ENCODE measurements at places on chromosomes 2 and 18.
A peak's percentile ranks its signal among the peaks of the same experiment; 100 is the strongest.

DNA sequence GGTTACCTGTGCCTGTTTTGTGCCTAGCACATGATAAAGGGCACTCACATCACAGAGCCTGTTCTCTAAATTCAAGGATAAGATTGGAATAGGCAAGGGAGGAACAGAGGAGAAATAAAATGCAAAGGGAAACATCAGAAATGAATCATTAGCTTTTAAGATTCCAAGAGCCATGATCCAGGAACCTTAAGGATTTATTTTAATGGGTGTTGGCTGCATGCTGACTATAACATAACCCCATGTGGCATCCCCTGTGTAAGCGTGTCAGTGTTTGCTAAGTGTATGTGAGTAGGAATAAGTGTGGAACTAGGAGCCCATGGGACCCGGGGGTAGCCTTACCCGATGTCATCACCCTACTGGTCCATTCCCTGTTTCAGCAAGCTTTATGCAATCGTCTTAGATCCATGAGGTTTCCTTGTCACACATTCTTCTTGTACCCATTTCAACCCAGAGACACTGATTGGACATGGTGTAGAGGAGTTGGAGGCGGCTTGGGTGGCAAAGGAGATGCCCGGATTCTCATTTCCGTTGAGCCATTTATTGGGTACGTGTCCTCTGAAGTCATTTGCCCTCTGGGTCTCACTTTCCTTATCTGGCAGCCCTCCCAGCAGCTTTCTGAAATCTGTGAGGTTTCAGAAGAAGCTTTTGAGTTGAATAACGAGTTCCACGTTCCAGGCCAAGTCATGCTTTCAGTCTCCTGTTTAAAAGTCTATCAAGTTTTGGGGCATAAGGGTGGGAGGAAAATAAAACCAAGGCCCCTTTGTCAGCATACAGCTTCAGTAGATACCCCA lies 117.0 kb downstream of the MGAT5 start:
- DNase-seq: no peak

DNA sequence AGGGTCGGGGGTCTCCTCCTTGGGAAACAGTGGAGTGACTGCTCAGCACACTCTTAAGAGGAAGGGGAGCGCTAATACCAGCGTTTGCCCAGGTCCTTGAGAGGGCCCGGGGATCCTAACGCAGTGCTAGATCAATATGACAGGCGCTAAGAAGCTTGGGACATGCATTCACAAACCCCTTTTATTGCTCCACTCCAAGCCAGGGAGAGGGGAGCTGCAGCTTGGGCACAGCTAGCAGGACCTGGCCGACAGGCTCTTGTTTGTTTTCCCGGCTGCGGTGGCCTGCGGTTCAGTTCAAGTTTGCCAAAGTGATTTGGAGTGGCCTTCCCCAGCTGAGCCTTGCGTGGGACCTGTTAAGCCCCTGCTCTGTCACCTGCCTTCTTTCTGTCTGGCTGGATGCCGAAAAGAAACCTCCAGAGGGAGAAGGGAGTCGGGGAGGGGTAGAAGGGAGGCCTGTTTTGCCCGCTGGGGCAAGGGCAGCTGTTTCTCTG lies 152.1 kb downstream of the GLI2 start:
- DNase-seq: peak; percentile 78

DNA sequence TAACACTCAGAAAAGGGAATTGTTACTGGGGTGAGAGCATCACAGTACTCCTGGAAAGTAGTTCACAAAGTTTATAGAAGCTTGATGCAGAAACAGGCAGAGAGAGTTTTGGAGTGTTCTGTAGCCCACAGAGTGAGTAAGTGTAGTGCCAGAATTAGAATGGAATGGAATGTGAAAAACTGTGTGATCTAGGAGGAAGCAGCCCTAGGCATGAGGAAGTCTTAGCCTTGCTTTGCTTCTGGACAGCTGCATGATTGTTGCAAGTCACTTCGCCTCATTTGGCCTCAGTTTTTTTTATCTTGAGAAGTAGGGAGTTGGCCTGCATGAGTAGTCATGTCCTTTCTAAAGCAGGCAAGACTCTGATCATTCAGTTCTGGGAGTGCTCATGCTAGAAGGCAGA lies 10.9 kb downstream of the SERPINB12 start:
- DNase-seq: no peak

GRCh38 chr2:72003124-72003523 lies 144.5 kb downstream of the CYP26B1 start:
- no peak for DNase-seq

DNA sequence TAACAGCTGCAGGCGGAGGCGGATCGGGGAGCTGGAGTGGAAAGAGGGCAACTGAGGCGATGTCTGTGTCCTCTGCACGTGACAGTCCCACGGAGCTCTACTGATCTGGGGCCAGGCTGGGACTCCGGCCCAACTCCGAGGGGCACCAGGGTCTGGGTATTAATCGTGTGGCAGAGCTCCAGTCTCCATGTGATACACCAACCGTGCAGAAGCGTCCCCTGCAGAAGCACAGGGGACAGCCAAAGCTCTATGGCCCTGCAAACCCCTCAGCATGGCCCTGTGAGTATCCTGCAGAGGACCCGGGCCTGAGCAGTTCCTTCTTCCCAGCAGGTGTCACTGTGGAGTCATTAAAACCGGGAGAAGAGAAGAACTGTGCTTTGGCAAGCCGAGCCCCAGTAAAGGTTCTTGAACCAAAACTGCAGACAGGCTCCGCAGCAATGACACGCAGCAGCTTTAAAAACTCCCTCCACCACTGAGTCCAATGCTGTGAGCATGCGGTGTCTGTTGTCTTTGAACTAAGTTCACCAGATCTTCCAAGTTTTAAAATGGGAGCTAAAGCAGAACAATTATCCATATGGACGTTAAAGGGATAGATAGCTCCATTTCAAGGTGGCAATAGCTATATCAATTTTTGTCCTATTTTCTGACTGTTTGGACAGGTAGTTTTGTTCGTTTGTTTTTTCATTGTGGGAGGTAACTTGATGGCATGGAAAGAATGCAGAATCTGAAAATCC lies 79.4 kb downstream of the TMEM182 start:
- peak; percentile 47 for DNase-seq

DNA sequence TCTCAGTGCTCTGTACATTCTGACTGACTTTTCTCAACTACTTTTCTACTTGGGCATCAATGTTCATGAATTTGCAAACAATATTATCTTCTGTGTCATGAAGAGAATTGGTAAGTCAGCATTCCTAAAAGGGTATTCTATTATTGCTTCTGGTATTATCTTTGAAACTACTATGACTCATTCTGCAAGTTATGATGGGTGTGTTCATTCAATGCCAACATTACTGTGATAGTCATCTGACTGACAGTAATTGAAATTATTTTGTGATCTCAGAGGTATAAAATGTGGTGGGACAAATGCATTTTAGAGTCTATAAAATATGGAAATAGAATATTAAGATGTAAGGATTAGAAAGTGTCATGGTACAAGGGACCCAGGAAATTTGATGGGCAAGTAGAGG lies 736.0 kb upstream of the CELF4 start:
- no peak for DNase-seq

GRCh38 chr2:231781798-231782726 lies 980 bp upstream of the PDE6D start:
- DNase-seq: peak; percentile 11

DNA sequence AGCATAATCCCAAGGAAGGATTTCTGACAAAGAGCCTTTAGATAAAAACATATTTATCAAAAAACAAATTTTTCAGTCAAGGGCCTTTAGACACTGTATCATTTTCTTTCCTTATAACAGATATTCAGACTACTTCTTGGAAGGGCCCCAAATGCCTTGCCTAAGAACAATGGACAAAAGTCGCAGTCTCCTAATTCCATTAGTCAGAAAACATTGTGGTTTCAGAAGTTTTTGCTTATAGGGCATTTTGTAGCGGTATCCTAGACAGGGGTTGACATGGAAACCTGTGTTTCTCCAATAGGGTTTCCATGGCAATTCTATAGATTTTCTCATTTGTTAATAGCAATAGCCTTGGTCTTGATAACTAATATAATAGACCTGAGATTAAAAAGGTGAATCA lies 36.7 kb upstream of the AGPS start:
- no peak for DNase-seq

- no peak for DNase-seq
Measured at GRCh38 chr2:175183674-175184073, 2.2 kb upstream of the ATP5MC3 start.

DNA sequence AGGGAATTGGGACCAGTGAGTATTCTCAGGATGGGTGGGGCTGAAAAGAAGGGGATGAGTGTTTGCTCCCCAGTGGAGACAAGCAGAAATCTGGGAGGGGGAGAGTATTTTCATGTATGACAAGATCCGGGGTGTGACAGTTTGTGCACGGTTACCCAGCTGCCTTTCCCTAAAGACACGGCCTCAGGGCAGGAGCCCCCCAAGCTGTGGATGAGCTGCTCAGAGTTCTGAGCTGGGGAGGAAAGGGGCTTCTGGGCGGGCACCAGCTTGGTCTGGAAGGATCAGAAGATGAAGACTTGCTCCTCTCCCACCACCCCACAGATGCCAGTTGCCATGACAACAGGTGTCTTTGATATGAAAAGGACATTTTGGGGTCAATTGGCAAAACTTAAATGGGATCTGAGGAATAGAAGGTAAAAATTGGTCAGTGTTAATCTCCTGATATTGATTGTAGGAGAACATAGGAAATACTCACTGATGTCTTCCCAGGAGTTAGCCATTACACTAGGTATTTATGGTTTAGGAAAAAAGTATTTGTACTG lies 29.2 kb downstream of the ZCCHC2 start:
- DNase-seq: no peak

DNA sequence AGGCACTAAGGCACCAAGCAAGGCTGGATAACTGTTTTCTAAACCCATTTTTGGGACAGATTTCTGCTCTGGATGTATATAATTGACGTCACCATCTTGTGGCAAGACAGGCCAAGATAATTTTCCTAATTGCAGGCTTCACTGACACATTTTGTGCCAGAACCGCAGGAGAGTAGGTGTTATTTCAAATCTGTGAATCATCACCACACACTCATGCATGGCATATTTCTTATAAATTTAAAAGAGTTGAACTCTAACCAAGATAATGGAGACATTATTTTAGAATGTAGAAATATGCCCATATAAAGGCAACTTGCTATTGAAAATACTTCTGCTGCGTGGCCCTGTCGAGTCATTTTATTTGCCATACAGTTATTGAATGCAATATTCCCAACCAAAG lies 68.3 kb upstream of the ACYP2 start:
- DNase-seq: no peak

GRCh38 chr18:23502516-23503037 lies 734 bp upstream of the RMC1 start:
- no peak for DNase-seq

DNA sequence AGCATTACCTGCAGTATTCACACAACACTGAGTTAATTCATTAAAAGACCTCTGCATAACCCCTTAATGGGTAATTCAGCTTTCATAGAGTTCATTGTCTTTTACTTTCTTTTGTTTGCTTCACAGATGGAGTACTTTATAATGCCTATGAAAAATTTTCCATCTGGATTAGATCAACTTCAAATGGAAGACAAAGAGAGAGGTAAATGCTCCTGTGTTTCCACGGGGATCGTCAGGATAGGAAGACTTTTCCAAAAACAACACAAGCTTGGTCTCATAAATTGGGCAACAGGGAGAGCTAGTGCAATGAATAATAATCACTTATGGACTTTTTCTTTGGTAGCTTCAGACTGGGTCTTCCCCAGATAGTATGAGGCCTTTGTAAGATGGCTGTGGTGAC lies 100.7 kb downstream of the ICOS start:
- DNase-seq: peak; percentile 20

DNA sequence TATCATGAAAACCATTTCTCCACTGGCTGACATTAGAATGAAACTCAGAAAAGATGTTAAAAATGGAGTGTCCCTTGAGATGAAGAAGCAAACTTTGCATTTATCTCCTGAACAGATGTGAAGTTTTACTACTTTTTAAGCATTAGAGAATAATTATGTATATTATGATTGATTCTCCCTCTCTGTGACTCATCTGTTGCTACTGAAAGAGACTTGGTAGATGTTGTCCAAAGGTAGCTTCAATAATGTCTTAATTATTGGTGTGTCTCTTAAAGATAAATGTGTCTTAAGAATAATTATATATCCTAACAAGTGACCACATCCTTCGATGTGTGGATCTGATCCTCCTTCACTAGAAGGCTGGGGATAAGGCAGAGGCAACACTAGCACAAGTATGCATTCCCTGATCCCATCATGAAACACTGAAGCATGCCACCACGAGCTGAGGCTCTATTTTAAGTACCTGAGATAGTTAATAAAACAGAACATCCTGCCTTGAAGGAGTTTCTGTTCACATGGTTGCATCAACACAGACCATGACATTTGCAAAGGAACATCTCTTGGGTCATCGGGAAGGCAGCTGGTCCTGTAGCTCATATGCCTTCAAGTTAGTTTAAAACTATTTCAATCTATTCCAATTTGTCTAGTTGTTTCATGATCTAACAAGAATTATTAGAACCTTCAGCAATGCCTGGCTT lies 15.5 kb downstream of the RND3 start:
- no peak for DNase-seq

DNA sequence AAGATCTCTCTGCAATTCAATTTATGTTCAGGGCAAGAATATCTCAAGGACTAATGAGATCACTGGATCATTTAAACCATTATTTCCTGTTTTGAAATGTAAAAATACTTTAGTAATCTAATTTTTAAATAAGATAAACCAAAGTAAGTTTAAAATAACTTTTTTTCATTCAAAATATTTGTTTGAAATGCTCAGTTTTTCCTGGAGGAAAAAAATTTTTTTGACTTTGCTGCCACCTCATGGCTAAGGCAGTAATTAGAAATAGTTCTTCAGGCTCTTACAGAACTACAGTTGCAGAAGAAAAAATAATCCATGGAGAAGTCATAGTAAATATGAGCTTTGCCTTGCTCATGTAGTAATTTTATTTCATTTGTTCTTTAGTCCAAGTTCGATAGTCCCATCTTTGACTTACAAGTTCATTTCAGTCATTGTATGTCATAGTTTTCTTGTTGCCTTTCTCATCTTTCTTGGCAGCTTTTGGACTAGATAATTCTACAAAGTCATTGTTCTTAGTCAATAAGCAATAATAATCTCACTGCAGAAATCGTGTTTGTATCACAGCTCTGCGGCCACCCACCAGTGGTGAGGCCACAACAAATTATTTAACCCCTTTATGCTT lies 127.4 kb downstream of the DPP4 start:
- DNase-seq: peak; percentile 32

DNA sequence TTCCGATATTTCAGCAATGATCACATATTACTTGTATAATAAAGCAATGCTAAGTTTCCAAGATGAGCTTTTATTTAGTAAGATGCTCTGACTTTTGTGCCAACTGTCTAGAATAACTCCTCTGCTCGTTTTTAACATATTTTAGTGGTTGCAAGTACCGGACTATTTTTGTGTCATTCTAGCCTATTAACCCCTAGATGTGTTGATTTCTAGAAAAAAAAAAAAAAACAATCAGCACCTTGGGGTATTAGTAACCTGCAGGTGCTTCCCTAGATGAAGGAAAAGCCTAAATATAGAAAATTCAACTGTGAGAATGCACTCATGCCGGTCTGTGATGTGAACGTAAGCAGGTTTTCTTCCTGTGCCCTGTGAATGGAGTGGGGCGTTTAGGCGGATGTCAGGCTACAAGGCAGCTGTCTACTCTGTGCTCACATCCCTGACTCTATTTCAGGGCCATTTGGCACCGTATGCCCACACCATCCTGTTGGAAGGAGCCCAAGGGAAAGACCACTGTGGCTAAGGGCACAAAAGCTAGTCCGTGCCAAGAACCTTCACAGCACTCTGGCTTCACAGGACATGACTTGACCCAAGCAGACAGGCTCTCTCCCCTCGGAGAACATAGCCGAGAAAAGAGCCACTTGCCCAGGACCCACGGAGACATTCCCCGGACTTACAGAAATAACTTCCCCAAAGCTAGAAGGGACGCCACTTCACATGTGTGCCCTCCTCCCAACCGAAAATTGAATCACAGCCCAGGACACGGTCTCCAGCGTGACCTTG lies 60.9 kb upstream of the AGAP1 start:
- DNase-seq: no peak

- DNase-seq: no peak
Measured at GRCh38 chr2:207819839-207820784, 50.4 kb upstream of the FZD5 start.

All from NCI-H1105 treated with DMSO at 0.1 percent for 48 hours (cell line).